ENCODE measurements at places on chromosomes 11 and 22.

GRCh38 chr11:121328176-121328966 lies 35.8 kb downstream of the SC5D start:
- peak; percentile 82 for DNase-seq

- no peak for DNase-seq
Observed at GRCh38 chr22:22788460-22789037, 99.1 kb upstream of the IGLL5 start.

GRCh38 chr11:80520507-80520887 lies 1079.7 kb upstream of the TENM4 start:
- no peak for DNase-seq

DNA sequence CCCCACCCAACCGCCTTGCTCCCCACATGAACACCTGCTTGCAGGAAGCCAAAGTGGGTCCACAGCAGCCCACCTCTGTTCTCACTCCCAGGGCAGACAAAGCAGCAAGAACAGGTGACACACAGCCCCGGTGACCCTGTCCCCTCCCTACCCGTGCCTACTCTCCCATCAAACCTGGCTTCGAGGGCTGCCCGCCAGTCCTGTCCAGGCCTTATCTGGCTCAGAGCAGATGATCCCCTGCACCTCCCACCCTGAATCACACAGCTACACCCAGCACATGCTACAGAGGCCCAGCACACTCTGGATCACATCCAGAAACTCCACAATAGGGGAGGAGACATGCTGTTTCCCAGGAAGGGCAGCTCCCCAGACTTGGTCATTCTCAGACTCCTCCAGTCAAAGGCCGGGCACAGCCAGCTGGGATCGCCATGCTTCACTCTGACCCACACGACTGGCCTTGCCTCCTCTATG lies 6.2 kb upstream of the RGL4 start:
- no peak for DNase-seq

GRCh38 chr11:16779436-16779835 lies 41.0 kb downstream of the C11orf58 start:
- DNase-seq = no peak

- no peak for DNase-seq
Observed at GRCh38 chr22:38148245-38148644, 33.4 kb downstream of the PLA2G6 start.

DNA sequence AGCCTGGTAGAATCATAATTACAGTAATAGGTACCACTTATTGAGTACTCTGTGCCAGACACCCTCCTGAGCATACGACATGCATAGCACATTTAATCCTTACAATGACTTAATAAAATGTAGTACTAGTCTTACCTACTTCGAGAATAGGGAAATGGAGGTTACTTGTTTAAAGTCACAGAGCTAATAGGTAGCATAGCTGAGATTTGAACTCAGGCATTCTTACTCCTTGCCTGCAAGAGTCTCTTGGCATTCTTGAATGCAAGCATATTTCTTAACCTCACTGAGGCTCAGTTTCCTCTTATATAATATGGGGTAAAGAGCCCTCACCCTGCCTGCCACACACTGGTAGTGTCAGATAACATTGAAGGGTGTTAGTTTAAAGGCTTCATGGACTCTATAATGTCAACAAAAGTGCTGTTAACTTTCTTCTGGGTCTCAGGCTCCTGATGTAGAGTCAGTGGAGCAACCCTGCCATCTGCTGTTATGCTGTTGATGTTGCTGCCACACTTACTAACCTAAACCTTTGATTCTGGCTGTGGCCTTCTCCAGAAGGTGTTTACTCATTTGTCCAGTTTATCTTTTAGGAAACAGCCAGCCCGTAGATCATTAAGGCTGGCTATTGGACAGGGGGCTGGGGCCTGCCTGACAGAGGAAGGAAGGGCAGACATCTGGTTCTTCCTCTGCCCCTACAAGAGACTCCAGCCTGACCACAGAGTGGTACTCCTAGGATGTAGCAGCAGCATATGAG lies 18.9 kb downstream of the LIMK2 start:
- peak; percentile 87 for DNase-seq

- DNase-seq = peak; percentile 82
Observed at GRCh38 chr11:104609311-104610085, 288.8 kb downstream of the CASP12 start.

DNA sequence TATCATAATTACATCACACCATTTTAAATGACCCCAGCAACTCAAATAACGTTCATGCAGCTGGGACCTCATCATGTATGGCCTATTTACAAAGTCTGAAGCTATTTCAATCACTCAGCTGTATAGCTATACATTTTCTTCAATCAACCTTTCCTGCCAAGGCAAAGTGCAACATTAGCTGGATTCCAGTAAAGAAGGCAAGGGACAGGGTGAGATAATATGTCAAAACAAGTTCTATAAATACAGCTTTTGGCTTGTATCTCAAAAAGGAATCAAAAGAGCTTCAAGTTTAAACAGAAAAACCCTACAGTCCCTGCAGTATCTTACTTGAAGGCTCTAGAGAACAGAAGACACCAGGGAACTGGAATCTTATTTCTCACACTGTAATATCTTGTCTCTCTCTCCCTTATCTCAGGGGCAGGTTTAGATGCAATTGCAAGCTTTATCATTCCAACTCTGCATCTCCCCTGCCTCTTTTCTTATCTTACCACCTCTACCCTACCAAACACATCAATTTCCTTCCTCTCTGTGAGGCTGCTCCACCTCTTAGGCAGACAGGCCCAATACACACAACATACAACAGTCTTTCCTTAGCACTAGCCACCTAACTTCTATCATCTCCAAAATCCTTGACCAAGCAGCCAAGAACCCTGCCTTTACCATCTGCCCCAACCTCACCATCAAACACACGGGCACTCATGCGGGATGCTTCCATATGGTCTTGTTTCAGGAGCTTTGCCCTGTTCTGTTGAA lies 34.5 kb downstream of the CELF1 start:
- DNase-seq = peak; percentile 61

DNA sequence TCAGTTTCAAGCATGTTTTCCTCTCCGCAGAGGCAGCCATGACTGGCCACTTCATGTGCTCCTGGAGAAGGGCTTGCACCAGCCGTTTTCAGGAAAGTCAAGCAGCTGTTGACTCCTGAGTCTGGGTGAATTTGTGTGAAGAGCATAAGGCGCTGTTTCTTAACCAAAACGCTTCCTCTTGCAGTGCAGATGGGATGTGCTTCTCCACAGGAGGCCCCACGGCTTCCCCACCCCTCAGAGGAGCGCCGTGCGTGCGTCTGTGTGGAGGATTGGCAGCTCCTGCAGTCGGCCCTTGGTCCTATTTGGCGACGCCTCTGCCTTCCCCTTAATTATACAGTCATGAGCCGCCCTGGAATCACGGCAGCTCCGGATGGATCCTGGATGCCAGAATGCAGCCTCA lies 54.1 kb upstream of the B3GAT1 start:
- no peak for DNase-seq

DNA sequence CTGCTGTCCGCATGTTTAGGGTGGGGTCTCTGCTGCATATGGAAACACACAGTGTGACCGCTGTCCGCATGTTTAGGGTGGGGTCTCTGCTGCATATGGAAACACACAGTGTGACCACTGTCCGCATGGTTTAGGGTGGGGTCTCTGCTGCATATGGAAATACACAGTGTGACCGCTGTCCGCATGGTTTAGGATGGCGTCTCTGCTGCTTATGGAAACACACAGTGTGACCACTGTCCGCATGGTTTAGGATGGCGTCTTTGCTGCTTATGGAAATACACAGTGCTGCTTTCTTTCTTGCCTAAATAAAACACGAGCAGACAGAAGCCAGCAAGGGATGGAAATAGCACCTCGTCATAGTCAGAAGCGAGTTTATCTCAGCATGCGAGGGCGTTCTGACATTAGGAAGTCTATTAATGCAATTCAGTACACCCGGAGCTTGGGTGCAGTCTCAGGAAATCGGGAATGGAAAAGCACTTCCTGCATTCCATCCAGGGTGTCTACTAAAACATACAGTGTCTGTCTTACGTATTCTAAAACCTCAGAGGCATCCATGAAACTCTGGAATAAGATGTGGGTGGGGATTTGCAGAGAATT lies 32.6 kb upstream of the TOLLIP start:
- DNase-seq = no peak

GRCh38 chr11:36711104-36711825 lies 113.2 kb upstream of the RAG2 start:
- no peak for DNase-seq

- no peak for DNase-seq
Observed at GRCh38 chr11:114358716-114359115, 41.6 kb downstream of the C11orf71 start.

GRCh38 chr11:78914503-78914902 lies 339.8 kb upstream of the NARS2 start:
- no peak for DNase-seq

Measured in activated CD4-positive, alpha-beta T cell treated with anti-CD3 and anti-CD28 coated beads, Interleukin-2, amount 10 ng/mL, durations not matched to agents 24 days and 14 days (primary cell).